ENCODE measurements at places on chromosomes 12 and 14.

GRCh38 chr14:68767248-68767645 is 25.6 kb downstream of the ZFP36L1 start:
- no peak for DNase-seq

DNA sequence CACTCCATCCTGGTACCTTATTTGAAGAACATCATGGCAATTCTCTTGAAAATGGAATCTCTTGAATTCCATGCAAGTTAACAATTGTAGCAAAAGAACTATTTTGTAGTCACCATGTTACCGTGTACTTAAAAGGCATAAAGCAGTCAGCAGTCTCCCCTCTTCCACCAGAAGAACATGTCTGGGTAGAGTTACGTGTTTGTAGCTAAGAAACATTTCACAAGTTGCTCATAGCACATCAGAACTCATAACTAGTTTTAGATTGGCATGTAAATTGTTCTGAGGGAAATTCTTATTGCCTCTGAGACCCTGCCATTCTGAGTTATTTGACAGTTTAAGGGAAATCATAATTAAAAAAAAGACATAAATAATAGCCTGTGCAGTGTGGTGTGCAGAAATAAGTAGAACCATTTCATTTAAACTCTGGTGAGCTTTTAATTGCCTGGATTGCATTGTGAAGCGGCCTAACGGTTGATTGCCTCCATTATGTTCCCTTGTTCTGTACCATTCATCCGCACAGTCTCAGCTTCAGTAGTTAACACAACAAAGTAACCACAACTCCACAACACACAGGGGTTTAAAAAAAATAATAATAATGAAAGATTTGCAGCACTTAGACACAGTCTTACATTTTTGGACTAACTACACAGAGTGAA is 2.6 kb downstream of the LMO3 start:
- DNase-seq = no peak

DNA sequence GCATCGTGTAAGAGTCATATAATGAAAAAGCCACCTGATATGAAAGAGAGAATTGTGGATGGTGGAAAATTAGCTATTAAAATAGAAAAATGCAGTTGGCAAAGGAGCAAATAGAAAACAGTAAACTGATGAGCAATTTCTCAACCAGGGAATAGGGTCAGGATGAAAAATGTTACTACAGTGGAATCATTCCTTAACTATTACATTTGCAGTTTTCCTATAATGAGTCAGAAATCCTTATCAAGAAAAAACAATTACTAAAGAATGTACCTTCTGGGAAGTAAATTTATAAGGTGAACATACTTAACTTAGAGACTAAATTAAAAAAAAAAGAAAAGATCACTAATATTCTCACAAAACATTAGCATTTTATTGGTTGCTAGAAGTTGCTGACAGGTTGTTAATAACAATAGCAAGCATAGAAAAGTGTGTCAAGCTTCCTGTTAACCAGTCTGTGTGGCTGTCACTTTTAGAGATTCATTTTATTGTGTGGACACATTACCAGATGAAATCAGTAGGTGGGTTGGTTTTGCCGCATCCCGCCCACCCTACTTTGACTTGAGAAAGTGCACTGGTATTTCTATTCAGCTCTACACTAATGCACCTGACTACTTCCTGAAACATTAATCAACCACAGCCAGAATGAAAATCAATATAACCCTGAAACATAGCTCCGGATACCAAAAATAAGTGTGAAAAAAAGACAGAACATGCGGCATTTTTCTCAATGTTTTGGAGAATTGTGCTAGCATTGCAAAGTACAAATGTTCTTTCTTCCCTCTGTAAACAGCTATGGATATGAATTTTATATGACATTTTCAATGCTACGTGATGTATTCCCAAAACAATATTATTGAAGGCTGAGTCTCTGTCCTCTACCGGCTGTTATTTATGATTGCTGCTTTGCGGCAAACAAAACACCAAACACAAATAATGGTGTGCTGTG is 576.7 kb downstream of the SLC16A7 start:
- no peak for DNase-seq

DNA sequence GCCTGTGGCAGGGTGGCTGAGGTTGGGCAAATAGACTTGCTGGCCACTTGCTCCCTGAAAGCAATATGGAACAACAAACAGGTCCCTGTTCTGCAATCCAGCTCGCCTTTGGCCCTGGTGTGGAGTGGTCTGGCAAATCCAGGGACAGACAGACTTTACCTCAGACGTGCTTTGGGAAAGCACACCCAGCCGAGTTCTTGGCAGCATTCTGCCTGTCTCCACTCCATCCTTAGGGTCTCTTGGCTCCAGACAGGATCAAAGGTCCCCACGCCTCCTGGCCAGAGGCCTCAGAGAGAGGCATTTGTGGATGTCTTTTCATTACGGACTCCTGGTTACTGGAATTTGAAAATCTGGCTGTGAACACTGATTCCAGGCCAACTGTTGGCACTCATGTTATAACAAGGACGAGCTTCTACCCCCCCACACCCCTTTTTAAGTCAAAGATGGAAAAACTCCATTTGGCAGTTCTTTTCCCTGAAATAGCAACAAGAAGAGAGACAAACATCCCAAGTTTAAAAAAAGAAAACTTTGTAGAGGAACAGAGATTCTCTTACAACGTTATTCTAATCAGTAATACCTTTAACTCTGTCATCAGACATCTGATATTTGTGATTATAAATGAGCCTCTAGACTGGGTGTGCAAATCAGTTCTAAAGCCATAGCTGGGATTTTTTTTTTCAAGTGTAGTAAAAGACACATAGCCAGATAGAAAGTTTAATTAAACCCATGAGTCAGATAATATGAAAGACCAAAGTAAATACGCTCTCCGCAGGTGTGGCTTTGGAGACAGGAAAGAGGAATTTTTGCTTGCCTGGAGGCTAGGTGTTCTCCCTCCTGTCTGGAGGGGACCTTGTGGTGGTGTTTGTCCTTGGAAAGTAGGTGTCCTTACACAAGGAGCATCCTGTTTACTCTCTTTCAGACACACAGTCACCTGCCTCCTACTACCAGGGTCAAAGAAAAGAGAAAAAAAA is 60.7 kb downstream of the GALNT8 start:
- DNase-seq = no peak

DNA sequence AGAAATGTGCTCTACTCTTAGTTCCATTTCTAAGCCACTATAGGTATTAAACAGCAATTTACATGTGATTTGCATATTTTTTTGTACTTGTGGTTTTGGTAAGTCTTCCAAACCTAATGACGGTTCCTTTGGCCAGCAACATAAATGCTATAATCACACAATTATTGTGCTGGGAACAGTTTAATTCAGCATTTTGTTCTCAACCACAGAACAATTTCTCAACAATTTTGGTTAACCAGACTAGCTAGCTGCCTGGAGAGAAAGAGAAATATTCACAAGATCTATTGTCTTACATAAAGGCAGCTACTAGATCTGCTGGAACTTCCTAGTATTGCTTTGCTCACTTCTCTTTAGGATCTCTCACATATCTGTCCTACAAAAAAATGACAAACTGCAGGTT is 265.3 kb downstream of the SOX5 start:
- no peak for DNase-seq
